ENCODE measurements at places on chromosomes 1 and 21.

GRCh38 chr1:159647616-159648015 lies 60.0 kb downstream of the APCS start:
- DNase-seq: no peak

DNA sequence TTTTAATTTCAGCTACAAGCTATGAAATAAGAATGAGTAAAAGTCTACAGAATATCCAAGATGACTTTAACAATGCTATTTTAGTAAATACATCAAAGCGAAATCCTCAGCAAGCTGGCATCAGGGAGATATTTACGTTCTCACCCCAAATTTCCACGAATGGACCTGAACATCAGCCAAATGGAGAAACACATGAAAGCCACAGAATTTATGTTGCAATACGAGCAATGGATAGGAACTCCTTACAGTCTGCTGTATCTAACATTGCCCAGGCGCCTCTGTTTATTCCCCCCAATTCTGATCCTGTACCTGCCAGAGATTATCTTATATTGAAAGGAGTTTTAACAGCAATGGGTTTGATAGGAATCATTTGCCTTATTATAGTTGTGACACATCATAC lies 13.7 kb upstream of the CLCA1 start:
- no peak for DNase-seq

- DNase-seq: no peak
Observed at GRCh38 chr1:100861379-100861778, 33.3 kb downstream of the EXTL2 start.

DNA sequence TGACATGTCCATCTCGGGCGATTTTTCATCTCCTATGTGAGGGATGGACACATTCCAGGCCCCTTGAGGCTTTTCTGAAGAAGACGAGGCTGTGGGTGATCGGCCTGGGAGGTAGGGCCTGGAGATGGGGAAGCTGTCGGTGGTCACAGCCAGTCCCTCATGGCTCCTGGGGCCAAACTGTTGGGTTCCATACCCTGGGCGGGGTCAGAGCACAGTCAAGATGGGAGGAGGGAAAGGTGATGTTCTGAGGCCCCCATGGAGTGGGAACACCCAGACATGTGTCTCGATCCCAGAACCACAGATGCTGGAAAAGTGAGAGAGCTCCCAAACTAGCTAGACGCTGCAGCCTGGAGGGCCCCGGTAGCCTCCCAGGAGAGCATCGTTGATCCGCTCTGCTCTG lies 157.5 kb upstream of the C1orf174 start:
- DNase-seq: no peak

DNA sequence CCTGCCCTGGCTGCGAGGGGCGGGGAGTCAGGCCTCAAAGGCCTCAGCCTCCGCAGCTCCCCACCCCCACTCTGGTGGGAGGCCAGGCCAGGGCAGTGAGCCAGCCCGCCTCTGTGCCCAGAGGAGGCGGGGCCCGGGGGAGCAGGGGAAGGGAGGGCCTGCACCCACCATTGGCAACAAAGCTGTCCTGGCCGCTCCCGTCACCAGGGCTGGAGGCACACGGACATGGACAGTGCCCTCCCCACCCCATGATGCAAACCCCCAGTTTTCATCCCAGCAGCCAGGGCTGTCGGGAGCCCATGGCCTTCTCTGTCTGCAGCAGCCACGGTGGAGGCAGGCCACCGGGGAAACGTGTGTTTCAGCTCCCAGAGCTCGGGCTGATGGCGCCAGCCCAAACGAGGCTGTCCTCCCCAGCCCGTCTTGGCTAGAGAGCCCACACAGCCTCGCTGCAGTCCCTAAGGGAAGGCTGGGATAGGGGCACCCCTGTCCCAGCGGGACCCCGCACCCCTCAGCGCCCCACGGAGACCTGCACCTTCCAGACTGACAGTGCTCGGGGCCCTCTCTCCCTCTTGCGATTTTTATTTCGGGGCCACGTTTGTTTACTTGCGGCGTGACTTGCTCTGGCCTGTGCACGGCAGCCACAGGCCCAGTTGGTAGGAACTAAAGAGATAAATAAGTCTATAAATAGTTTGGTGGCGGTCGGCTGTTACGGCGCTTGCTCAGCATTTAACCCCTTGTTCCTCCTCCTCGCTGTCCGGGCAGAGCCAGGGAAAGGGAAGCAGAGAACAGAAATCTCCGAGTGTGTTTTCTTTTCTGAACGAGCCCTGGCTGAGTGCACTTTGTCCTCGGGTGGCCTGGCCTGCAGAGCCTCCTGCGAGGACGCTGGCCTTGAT lies 101.8 kb downstream of the PRDM16 start:
- DNase-seq: no peak

GRCh38 chr1:41619511-41620364 lies 135.3 kb upstream of the EDN2 start:
- DNase-seq: no peak

GRCh38 chr1:165904948-165905347 lies 77.5 kb downstream of the UCK2 start:
- DNase-seq: no peak

DNA sequence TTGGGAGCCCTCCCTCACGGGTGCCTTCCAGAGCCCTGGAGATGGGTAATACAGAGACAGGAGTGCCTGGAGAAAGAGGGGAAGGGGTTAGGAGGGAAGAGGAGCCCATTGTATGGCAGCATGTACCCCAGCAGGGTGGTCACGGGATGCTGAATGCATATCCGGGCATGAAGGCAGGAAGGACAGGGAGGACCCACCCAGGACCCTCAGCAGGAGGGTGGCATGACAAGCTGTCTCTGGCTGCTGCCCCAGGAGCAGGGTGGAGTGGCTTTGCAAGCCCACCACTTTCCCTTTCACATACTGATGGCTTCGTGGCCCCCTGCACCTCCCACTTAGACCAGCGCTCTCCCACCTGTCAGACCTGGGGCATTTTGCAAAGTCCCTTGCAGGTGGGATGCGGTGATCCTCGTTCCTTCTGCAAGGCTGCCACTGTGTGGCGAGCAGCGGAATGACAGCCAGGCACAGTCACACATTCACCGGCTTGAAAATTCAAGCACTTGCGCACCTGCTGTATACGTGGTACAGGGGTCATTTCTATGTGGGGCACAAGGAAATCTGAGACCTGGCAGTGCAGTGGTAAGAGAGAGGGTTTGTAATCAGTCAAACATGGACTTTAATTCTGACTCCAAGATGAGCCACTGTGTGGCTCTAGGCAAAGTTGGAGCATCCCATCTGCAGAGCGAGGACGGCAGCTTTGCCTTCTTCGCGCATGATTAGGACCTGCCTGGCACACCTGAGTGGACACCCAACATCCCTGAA lies 53.2 kb upstream of the TMEM51 start:
- DNase-seq: no peak

GRCh38 chr1:245197911-245198379 lies 43.2 kb downstream of the KIF26B start:
- no peak for DNase-seq

GRCh38 chr1:109133815-109134214 lies 19.9 kb downstream of the ELAPOR1 start:
- DNase-seq: no peak

GRCh38 chr1:239682046-239682445 lies 295.7 kb downstream of the CHRM3 start:
- no peak for DNase-seq

DNA sequence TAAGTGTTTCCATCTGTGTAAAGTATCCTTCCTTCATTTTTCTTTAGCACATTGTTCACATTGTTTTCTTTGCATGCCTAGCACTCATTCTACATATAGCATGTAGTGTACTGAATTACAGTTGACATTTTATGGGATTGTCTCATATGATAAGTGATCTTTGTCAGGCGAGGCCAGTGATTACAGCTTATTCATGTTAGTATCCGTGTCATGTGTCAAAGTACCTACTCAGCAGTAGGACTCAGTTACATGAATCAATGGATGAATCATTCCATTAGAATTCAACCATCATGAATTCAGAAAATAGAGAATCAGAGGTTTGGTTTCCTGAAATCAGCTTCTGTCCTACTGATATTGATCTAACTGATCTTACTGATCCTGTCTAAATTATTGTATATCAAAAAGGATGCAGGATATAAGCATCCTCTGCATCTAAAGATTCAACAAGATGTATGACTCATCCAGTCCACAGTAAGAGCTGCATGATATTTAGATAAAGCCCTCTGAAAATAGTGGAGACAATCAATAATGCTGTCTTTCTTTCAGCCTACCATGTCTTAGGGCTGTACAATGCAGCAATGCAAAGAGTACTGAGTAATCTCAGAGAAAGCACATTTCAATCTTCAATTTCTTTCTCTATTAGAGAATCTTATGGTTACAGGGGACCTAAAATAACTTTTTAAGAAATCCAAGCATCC lies 20.7 kb upstream of the HRNR start:
- DNase-seq: no peak

GRCh38 chr1:201714542-201715329 lies 114.2 kb upstream of the IPO9 start:
- no peak for DNase-seq

- DNase-seq: no peak
Observed at GRCh38 chr1:68673771-68674170, 176.9 kb upstream of the DEPDC1 start.

DNA sequence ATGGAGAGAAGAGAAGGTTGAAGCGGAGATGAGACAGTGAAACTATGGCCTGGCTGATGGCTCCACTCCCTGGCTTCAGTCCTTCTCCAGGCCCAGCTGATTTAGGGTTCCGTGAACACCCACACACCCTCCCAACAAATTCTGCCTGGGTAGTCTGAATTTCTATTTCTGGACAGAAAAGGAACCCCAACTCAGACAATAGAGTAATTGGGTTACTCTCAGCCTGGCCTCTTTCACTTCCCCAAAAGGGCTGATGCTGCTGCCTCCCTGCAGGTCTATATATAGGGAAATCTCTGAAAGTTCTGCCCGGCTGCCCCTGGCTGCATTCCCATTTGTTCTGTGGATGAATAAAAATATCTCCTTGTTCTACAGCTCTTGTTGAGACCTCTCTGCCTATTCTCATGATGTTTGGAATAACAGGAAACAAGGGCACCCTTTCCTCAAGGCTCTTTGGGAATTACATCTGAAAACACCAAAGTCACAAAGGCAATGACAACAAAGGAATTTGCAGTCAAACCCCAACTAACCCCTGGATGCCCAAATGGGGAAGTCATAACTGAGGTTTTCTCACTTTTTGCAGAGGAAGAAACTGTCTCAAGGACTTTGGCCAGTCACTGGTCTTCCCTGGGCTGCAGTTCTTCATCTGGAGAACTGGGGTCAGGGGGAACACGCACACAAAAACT lies 11.4 kb upstream of the ZSCAN20 start:
- DNase-seq: no peak

DNA sequence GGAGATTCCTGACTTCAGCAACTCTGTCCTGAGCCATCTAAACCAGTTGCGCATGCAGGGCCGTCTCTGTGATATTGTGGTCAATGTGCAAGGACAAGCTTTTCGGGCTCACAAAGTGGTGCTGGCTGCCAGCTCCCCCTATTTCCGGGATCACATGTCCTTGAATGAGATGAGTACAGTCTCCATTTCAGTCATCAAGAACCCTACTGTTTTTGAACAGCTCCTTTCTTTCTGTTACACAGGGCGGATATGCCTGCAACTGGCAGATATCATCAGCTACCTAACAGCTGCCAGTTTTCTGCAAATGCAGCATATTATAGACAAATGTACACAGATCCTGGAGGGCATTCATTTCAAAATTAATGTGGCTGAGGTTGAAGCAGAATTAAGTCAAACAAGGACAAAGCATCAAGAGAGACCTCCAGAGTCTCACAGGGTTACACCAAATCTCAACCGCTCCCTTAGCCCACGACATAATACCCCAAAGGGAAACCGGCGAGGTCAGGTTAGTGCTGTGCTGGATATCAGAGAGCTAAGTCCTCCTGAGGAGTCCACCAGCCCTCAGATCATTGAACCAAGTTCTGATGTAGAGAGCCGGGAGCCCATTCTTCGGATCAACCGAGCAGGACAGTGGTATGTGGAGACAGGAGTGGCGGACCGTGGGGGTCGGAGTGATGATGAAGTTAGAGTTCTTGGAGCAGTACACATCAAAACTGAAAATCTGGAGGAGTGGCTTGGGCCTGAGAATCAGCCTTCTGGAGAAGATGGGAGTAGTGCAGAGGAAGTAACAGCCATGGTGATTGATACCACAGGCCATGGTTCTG lies 2.3 kb downstream of the ZBTB37 start:
- DNase-seq: peak; percentile 19

DNA sequence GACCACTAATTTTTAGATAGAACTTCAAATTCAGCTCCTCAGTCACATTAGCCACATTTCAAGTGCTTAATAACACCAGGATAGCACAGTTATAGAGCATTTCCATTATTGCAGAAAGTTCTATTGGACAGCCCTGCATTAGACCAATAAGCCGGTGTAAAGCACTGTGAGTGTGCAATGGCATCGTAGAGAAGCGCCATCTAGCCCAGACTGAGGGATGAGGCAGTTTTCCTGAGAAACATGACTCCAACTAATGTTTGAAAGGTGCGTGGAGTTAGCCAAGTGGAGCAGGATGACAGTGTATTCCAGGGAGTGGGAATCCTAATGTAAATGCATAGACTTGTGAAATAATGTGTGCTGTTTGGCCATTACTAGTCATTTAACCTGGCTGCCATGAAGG lies 7.7 kb downstream of the RPE65 start:
- DNase-seq: no peak

- no peak for DNase-seq
Observed at GRCh38 chr21:36767096-36767495, 68.2 kb downstream of the SIM2 start.

GRCh38 chr1:52127181-52128180 lies 14.4 kb upstream of the ZFYVE9 start:
- no peak for DNase-seq

DNA sequence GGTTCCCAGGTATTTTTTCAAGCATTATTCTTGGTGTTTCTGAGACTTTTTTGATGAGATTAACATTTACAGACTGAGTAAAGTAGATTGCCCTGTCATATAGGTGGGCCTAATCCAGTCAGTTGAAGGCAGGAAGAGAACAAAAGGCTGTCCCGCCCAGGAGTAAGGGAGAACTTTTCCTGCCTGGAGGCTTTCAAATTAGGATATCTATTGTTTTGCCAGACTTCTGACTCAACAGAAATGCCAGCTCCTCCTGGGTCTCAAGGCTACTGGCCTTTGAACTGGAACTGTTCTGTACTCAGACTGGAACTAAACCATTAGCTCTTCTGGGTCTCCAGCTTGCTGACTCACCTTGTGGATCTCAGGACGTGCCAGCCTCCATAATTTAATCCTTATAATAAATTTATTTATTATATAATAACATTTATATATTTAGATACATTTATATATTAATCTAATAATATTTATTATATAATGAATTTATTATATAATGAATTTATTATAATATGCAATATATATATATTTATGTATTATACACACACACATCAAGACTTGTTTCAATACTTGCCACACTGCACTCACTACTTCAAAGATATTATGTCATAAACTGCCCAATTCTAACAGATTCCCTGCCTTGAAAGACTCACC lies 510.8 kb upstream of the B3GALT2 start:
- DNase-seq: no peak

All from central memory CD8-positive, alpha-beta T cell (primary cell).